ENCODE measurements at places on chromosomes 12 and 14. TPM values are rescaled to one million over a fixed set of nuclear protein-coding genes. Genes with fewer than 3 reads are reported as not detected.

- no peak for DNase-seq
These were observed 219.7 kb downstream of the SLC25A21 start for GRCh38 chr14:36952689-36953088.

- no peak for DNase-seq
These were observed 239.7 kb upstream of the PPFIA2 start for GRCh38 chr12:81998761-81999378.

DNA sequence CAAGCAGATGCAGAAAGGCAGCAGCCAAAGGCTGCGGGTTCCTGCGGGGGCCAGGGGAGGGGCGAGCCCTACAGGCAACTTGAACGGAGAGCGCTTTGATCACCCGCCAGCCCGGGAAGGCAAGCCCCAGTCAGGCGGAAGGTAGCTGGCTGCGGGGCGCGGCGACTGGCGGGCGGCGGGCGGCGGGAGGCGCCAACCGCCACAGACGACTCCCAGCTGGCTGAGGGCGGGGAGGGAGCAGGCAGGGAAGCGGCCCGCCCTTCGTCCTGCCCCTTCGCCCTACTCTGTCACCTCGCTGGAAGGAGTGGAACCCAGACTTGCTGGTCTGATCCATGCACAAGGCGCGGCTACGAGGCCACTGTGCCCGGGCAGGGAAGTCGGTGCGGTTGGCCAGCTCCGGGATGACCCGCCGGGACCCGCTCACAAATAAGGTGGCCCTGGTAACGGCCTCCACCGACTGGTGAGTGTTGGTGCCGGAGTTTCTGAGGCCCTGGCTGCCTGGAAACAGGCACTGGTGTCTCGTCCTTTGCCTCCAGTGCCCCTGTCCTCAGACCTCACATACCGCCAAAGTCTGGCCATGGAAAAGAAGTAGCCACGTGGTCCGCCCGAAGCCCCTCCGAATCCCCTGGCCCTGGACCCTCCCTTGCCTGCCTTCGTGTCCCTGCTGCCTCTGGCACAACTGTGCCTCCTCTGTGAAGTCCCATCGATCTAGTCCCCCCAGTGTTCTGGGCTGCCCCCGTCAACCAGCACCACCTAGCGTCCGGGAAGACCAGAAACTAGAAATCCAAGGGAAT, 15.4 kb upstream of the CARMIL3 start:
- peak; percentile 70 for DNase-seq

GRCh38 chr12:103011974-103012763, 54.7 kb downstream of the ASCL1 start:
- DNase-seq = no peak

- DNase-seq = no peak
These were observed 24.6 kb upstream of the SCARB1 start for GRCh38 chr12:124888260-124888659.

GRCh38 chr12:46553266-46553665, 180.7 kb upstream of the SLC38A2 start:
- no peak for DNase-seq

- DNase-seq = no peak
These were observed 139.3 kb downstream of the SSPN start for GRCh38 chr12:26334621-26335124.

GRCh38 chr12:114399664-114400211, 6.2 kb downstream of the TBX5 start:
- no peak for DNase-seq

GRCh38 chr12:110251381-110251780, 29.7 kb upstream of the ATP2A2 start:
- DNase-seq = no peak

GRCh38 chr14:35932136-35932535, 106.0 kb downstream of the BRMS1L start:
- DNase-seq = no peak

DNA sequence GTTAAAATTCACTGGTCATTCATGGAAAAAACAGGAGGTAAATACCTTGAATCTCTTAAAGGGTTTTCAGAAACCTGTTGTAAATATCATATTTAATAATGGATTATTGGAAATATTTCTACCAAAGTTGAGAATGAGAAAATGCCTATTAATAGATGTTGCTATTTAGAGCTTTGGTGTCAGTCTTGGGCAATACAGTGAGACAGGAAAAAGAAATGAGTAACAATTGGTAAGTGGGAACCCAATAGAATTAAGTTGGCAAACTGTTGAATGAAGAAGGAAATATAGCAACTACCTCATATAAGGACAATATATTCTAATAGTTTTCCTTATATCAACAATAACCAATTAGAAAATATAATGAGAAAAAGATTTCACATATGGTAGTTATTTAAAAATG, 78.0 kb downstream of the ATF7IP start:
- DNase-seq = no peak

- no peak for DNase-seq
These were observed 3.0 kb downstream of the FOS start for GRCh38 chr14:75281654-75282019.

GRCh38 chr14:105397350-105397931, 897 bp upstream of the TEX22 start:
- DNase-seq = no peak

DNA sequence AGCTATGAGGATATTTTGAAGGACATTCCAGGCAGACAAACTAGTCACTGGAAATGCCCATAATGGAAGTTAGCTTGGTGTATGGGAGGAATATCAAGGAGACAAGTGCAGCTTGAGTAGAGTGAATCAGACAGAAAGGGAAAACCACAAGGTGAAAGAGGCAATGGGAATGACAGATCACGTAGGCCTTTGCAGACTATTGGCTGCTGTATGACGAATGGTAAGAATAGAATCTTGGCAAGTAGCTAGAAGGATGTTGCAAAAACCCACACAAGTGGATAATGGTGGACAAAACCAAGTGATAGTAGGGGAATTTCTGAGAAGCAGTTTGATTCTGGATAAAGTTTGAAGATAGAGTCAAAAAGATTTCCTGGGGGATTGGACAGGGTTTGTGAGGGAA, 196.9 kb upstream of the NOVA1 start:
- DNase-seq = no peak

GRCh38 chr12:63040526-63041220, 105.7 kb upstream of the PPM1H start:
- no peak for DNase-seq

DNA sequence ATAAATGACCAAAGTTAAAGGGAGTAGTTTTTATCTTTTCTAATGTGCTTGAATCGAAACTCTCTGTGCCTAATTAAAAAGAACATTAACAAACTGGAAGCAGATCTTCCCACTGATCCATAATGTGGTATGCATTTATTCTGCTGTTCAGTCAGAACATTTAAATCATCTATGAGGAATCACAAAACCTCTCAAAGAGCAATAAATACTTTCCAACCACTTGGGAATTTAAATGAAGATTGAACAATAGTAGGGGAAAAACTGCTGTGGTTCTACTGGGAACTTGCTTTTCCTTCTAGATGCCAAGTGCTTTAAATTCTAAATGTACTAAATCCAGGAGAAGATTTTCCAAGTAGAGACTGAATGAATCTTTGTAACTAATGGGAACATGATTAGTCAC, 12.3 kb upstream of the CHPT1 start:
- no peak for DNase-seq

GRCh38 chr12:125389061-125389697, 323.9 kb downstream of the AACS start:
- no peak for DNase-seq

DNA sequence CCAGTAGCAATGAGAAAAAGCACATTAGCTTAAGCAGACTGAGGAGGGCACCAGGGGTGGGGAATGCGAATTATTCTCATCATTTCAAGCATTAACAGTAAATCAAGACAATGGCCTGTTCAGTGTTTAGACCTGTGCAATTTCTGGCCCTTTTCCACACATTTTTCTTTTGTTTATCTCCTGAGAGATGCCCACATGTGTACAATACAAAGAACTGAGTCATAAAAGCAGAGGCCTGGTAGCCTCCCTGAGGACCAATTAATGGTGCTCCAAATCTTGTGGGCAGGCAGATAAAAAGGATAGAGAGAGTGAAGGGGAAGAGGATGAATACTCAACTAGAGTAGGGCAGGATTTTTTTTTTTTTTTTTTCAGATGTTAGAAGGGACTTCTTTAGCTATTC, 480.8 kb downstream of the RERGL start:
- DNase-seq = no peak

GRCh38 chr12:6082613-6083012, 41.9 kb downstream of the VWF start:
- no peak for DNase-seq

GRCh38 chr12:47078733-47079467, 521 bp upstream of the PCED1B start:
- peak; percentile 38 for DNase-seq

- DNase-seq = no peak
These were observed 52.9 kb downstream of the MYF5 start for GRCh38 chr12:80769553-80770140.

DNA sequence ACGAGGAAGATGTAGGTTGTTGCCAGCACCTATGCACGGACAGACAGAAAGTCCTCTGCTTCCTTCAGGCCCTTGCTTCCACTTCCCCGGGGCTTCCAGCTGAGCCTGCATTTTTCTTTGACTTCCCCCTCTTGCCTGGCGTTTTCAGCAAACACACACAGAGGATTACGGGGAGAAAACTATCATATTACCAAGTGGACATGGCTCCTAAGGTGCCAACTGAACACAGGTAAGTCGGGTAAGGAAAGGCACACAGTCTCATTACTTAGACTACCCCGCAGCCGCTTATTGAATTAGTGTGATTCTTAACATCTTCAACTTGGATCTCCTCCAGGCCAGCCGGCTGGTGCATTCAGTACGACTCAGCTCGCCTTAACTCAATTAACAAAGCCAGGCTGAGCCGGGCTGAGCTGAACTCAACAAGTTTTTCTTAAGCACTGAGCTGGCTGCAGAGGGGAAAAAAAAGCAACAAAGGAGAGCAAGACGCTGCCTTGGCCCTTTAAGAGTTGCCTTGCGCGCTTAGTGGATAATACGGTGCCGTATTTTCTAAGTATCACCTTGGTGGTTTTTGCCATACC, 19.2 kb upstream of the MAP1LC3B2 start:
- DNase-seq = no peak

DNA sequence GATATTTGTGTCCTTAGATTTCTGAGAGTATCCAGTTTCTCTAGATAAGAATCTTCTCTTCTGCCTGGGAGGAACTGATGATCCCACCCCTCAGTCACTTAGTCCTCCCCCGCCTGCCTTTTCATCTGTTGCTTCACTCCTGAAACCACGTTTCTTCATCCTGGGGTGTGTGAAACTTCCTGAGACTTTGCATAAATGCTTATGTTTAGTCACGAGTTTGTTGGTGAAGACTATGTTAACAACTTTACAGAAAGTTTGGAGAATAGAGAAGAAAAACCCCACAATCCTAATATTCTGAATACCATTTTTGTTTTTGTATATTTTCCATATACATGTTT, 33.2 kb downstream of the MARK3 start:
- no peak for DNase-seq

DNA sequence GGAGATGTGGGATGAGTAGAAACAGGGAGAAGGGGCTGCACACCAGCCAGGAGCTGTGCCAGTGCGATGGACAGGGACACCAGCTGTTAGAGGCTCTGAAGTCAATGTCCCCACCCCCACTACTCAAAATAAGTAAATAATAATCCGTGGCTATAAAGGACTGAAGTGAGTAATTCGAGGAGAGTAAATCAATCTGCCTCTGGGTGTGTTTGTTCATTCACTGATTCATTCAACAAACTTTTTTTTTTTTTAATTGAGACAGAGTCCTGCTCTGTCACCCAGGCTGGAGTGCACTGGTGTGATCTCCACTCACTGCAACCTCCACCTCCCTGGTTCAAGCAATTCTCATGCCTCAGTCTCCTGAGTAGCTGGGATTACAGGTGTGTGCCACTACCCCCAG, 363.6 kb downstream of the TMEM132D start:
- no peak for DNase-seq

DNA sequence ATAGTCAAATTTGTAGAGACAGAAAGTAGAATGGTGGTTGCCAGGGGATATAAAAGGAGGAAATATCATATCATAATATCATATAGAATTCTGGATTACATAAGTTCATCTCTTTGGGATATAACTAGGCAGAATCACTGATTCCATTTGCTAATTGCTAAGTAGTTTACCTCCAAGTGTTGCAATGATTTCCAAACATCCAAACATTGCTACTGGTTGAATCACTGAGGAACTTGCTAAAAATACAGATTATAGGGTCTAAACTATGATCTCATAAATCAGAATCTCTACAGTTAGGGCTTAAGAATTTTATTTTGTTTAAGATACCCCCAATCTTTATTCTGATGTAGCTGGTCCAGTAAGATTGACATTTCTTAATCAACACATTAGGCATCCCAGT, 16.1 kb upstream of the TAS2R42 start:
- no peak for DNase-seq

GRCh38 chr12:75446857-75447256, 33.7 kb upstream of the GLIPR1 start:
- DNase-seq = no peak

DNA sequence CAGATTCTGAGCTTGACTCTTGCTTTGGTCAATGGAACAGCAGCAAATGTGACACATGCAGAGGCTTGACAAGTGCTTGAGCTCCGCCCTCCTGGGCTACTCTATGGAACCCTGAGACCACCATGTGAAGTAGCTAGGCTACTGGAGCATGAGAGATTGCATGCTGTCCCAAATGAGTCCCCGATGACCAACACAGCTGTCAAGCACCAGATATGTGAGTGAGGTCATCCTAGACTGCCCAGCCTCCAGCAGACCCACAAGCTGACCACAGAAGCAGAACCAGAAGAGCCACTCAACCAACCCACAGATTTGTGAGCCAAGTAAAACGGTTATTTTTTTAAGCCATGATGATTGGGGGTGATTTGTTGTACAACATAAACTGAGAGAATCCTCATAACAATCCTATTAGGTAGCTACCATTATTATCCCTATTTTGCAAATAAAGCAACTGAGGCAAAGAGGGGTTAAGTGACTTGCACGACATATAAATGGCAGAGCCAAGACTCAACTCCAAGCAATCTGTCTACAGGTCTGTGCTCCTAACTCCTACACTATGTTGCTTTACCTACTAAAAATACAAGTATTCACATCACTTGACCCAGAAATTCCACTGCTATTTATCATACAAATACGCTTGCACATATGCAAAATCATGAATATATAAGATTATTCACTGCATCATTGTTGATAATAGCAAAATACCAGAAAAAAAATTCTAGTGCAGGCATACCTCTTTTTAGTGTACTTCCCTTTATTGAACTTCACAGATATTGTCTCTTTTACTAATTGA, 136.2 kb downstream of the NDUFA12 start:
- DNase-seq = no peak

The VWF gene
- total RNA-seq = not detected

The NPFF gene
- not detected for total RNA-seq

The PKP2 gene
- 0.45 TPM for total RNA-seq

The RPAP3 gene
- total RNA-seq = 53.9 TPM

The PMEL gene
- 5.6 TPM for total RNA-seq

The PCNX1 gene
- 67.4 TPM for total RNA-seq

The CLEC9A gene
- not detected for total RNA-seq

The DDX54 gene
- total RNA-seq = 77.3 TPM

The GPR137C gene
- 0.27 TPM for total RNA-seq

The KRT75 gene
- not detected for total RNA-seq

The RDH16 gene
- 0.93 TPM for total RNA-seq

The TNS2 gene
- total RNA-seq = 2.1 TPM

All from activated naive CD4-positive, alpha-beta T cell treated with anti-CD3 and anti-CD28 coated beads, Interleukin-2, amount 50 U/mL, for 72 hours (primary cell).